ENCODE measurements at places on chromosomes 3 and 15.

GRCh38 chr3:111087924-111088469, 16.4 kb downstream of the NECTIN3 start:
- DNase-seq = no peak

DNA sequence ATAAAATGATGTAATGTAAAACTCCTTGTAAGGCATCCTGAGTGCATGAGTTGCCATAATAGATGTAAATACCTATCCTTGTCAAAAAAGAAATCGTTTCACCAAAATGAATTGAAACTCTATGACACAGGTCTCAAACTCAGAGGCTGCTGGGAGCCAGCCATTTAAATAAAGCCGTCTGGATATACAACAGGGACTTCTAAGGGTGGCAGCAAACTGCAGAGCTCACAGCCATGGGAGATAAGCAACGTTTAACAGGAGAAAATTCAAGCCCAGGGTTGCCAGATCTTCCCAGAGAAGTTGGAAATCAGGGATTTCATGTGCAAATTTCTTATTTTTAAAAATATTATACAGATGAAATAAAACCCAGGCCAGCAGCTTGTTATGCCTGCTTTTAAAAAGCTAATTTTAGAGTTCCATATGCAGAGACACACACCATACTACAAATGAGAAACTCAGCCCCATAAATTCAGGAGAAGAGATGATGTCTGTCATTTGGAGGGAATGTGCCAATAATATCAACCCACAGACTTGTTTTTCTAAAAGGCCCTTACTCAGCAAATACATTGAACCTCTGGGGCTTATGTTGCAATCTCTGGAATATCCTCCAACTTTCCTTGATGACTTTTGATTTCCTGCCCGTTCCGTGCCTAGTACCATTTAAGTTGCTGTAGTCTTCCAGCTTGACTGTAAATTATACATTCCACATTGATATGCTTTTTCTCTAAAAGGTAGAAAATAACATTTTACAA, 75.6 kb downstream of the AQP9 start:
- peak; percentile 25 for DNase-seq

- no peak for DNase-seq
Observed at GRCh38 chr3:143000528-143000927, 842 bp upstream of the U2SURP start.

GRCh38 chr3:36633060-36633459, 131.3 kb downstream of the DCLK3 start:
- DNase-seq = no peak

DNA sequence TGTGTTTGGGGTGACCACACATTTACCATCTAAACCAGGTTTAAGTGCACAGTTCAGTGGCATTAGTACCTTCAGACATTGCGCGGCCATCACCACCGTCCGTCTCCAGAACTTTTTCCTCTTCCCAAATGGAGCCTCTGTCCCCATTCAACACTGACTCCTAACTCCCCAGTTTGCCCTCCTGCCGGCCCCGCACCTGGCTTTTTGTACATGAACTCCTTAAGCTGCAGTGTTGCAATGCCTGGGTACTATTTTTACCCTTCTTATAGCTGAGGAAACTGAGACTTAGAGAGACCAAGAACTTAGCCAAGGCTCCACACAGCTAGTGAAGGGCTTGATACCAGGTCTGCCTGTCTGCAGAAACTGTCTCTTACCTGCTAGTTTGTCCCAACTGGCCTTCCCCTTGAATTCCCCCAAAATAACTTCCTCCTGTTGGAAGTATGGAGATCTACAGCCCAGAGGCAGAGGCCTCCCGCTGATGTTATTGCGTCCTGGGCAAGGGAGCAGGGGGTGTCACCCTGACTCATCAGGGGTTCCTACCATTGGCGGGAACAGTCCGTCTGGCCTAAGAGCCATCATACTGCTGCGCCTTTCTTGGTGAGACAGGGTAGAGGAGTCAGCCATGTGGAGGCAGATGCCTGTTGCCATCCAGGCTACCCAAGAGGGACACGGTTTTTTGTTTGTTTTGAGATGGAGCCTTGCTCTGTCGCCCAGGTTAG, 65.6 kb downstream of the GRIP2 start:
- no peak for DNase-seq

DNA sequence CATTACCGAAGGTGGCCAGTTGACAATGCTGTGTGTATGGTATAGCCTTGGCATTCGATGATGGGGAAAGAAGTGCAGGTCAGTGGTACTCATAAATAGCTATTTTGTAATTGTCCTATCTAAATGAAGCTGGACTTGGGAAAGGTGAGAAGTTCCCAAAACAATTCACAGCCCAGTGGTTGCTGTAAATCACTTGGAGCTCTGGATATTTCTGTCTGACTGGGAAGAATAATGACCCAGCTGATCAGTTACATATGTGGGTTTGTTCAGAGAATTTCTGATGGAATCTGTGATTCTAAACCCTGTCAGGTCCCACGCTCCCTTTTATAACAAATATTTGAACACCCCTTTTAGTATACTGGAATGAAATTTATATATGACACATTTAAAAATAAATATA, 133.9 kb upstream of the PFN2 start:
- DNase-seq = no peak

GRCh38 chr3:115999613-116000012, 376.3 kb downstream of the GAP43 start:
- DNase-seq = no peak

DNA sequence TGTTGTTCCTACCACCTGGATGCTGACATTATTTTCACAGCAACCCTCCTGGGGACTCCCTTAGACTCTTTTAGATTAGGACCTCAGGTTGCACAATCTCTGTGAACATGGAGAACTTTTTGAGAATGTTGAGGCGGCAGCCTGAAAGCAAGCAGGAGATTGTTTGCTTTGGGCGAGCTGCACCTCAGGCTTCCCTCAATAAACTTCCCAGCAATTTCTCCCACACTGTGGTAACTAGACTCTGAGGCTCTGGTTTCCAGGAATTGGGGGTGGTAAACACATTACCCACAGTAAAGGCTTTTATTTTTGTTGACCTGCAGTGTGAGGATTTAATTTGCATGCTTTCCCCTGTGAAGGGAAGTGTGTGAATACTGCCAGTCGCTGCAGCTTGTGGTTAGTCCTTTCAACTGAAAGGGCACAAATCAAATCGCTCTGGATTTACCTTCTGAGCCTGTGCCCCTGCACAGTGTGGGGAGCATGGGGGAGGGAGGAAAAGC, 35.2 kb upstream of the SIAH2 start:
- peak; percentile 18 for DNase-seq

DNA sequence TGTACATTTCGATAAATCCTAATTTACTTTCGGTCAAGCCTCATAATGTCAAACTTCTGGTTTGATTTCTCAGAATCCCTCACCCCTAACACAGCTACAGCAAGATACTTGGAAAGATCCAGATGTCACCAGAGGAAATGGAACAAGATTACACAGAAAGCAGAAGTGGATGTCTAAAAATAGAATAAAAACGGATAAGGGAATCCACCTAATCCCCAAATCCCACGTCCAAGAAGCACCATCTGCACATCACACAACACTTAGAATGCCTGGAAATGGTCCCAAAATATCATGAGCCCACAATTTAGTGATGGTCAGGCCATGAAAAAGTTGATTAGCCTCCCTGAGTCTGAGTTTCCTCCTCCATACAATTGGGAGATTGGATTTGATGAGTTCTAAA, 61.7 kb downstream of the AGTR1 start:
- no peak for DNase-seq

- DNase-seq = peak; percentile 53
Observed at GRCh38 chr15:43376017-43376705, 5.3 kb downstream of the TUBGCP4 start.

DNA sequence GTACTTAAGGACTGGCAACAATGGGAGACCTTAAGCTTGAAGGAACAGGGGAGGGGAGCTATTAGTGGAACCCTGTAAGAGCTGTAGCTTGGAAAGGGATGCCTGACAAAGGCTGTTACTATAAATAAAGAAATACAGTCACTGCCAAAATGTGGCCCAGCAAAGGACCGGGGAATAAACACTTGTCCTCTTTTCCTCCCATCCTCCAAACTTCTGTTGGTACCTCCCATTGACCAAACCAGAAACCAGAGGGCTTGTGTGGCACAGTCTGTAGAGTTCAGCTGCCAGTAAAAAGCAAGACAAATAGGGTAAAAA, 25.1 kb upstream of the TCF12 start:
- DNase-seq = no peak

DNA sequence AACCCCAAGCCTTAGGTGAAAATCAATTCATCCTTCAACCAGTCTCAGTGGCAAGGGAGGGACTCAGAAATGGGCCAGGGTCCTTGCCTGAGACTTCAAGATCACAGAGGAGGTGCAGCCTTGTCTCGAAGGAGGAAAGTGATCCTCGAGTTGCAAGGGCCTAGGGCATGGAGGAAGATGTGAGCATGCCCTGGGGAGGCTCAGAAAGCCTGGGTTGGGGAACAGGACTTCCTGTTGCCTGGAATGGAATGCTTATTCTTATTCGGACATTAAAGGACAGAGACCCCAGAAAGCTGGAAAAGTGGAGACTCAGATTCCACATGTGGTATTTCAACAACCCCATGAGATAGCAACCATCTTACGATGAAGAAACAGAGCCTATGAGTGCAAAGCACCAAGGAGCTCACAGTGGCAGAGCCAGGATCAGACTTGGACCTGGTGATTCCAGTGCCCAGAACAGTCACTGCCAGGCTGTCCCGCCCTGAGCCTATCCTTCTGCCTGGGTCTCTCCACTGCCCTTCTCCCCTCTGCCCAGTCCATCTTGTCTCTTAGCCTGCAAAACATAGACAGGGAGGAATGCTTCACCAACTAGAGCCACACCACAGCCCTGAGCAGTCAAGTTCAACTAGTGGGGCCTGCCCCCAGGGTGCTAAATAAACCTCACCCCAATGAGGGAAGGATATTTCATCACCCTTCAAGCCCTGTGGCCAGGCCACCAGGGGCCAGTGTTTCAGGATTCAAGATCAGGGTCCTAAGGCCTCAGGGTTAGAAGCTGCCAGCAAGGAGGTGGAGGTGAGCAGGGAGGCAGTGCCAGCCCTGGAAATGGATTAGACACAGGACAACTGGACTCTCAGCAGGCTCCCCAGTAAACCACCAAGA, 21.9 kb downstream of the DAPK2 start:
- no peak for DNase-seq

GRCh38 chr3:147924755-147925154, 515.6 kb downstream of the ZIC1 start:
- DNase-seq = no peak

DNA sequence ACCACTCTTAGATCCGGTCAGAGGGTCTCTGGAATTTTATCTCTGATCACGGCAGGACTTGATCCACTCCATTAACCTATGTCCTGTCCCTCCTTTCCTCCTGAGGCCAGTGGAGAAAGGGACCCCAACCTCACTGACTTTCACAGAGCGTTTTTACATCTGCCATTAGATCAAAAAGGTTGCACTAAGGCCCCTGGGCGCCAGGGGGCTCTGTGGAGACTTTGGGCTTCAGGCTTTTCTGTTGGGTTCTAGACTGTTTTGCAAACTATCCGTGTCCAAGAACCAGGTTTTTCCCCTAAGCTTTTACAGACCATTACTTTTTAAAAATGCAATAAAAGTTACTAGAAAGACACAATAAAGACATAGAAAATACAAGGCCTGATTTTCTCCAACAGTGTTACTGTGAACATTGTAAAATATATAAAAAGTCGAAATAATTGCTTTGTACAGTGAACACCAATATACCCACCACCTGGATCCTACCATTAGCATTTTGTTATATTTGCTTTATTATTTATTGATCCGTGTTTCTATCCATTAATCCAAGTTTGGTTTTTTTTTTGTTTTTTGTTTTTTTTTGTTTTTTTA, 159.7 kb downstream of the POLR2M start:
- peak; percentile 75 for DNase-seq

DNA sequence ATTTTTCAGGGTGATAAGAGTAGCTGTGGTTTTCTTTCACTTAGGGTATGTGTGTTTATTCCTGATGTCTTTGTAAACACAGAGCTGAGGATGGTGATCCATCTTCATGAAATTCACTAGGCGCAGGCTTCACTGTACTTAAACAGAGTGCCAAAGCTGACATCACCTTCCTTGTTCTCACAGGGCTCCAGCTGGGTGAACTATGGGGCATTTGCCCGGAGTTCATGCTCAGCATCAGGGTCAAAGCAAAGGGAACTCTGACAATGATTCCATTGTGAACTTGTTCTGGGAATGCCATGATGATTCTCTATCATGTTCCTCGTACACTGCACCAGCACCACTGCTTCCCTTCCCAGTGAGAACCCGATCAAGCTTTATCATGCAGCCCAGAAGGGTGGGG, 184.8 kb upstream of the P2RY1 start:
- DNase-seq = no peak

- no peak for DNase-seq
Observed at GRCh38 chr15:35602836-35603235, 56.9 kb upstream of the DPH6 start.

GRCh38 chr3:178405531-178405930, 130.7 kb upstream of the KCNMB2 start:
- no peak for DNase-seq

DNA sequence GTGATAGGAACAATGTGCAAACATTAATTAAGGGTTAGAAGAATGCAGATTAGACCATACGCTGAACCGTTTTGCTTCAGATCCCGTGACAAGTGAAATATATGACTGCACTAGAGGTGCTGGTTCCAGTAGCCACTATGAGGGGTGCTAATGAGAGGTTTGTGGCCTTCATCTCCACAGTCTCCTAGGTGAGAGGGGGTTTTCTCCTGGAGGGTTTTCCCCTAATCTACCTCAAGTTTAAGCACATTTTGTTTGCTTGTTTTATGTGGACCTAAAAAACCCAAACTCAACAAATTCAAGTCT, 13.7 kb upstream of the SHF start:
- DNase-seq = no peak

DNA sequence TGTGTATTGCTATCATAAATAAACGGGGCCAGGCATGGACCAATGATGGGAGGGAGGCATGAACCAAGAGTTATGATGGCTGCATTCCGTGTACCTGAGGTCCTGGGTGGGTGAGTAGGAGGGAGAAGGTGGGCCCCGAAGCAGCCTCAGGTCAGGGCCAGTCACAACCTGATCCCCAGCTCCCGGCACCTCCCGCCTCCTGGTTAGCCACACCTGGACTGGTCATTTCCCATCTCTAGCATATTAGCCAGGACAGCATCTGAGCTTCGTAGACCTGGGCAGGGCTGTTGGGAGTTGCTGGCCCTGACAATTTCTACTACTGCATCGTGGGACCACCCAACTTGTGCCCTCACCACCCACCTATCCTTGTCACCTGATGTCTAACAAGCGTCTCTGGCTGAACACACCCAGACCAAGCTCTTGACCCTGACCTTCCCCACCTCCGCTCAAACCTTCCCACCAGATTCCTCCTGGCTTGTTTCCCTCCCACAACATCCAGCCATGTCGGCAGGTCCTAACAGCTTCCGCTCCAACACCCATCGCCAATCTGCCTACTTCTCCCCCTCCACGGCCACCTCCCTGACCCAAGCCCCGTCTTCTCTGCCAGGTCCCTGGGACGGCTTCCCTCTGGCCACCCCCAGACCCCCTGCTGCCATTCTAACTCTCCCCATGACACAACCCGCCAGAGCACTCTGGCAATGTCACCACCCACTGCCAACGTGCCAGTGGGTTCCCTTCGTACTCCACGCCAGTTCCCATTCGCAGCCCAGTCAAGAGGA, 133.8 kb upstream of the IQSEC1 start:
- no peak for DNase-seq

- no peak for DNase-seq
Observed at GRCh38 chr3:9314796-9315195, 48.1 kb upstream of the THUMPD3 start.

GRCh38 chr15:52382647-52383046, 87.0 kb upstream of the MYO5C start:
- no peak for DNase-seq

All from suppressor macrophage (primary cell).